Thoracic aorta (tissue), 2 donors: ENCODE measurements at places on chromosomes 5 and 9. TPM values are rescaled to one million over a fixed set of nuclear protein-coding genes. Genes with fewer than 3 reads are reported as not detected.

Gene PROB1
- 1.9 TPM for total RNA-seq

GRCh38 chr9:106755736-106756135 is 107.2 kb upstream of the ZNF462 start:
- no peaks in the 10 kb centered on the region for H3K4me1 ChIP-seq
- H3K27ac ChIP-seq: no peak overlapping the region
- no peak for DNase-seq
- H3K36me3 ChIP-seq: no peaks in the 10 kb centered on the region
- no peak overlapping the region for H3K4me3 ChIP-seq

DNA sequence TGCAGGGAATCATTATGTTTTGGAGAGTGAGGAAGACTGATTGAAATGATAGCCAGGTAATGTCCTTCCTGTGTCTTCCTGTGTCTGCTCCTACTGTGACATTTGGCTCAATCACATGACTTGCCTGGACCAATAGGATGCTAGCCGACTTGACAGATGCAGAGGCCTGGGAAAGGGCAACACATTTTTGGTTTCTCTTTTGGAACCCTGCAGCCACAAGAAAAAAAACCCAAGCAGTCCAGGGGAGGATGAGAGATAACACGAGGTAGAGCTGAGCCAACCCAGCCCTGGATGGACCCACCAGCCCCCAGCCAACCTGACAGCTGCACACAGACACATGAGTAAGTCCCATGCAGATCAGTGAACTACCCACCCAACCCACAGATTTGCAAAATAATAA is 256.1 kb upstream of the SMARCA2 start:
- H3K27me3 ChIP-seq: no peaks in the 10 kb centered on the region
- H3K27ac ChIP-seq: no peak overlapping the region
- no peaks in the 10 kb centered on the region for H3K36me3 ChIP-seq
- H3K4me1 ChIP-seq: no peaks in the 10 kb centered on the region

DNA sequence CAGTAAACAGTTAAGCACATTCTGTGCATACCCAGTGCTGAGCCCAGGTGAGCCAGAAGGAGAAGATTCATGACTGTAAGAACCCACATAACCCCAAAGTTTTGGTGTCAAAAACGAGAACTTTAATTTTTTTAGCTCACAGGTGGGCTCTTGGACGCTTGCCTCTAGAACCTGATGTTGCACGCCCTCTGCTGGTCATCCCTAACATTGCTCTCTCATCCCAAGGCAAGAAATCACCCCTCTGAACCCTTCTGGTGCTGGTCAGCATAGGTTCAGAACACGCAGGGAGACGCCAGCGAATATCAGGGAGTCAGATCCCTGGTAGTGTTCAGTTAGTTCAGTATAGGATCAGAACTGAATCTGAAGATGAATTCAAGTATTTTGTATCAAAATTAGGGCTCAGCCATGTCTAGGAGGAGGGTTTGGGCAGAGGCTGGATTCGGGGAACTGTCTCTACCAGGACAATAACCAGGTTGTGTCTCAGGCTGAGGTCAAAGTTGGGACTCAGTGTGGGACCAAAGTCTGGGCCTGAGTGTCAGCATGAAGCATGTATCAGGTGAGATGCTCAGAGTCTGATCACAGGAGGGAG is 4.1 kb upstream of the DNAJB5 start:
- H3K27ac ChIP-seq: no peak overlapping the region
- DNase-seq: no peak
- H3K4me3 ChIP-seq: no peak overlapping the region
- no peaks in the 10 kb centered on the region for H3K36me3 ChIP-seq

DNA sequence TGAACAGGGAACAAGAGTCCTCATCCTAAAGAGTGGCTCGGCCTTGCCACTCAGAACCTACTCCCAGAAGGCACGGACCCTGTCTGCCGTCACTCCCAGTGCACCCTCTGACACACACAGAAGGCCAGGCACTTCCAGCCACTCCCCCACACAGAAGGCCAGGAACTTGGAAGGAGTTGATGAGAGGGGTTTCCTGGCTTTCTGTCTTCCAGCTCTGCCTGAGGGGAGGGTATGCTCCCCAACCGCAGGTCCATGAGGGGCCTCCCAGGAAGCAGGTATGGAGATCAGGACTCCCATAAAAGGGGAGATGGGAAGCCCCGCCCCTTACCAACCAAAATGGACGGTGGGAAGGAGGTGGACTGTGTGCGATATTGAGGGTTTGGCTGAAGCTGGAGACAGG is 247.6 kb upstream of the IRX4 start:
- no peak overlapping the region for H3K4me3 ChIP-seq
- no peaks in the 10 kb centered on the region for H3K4me1 ChIP-seq
- no peaks in the 10 kb centered on the region for H3K36me3 ChIP-seq
- no peak overlapping the region for H3K27ac ChIP-seq

- H3K27ac ChIP-seq: peak overlapping the region; percentile 94
- no peaks in the 10 kb centered on the region for H3K27me3 ChIP-seq
- no peak overlapping the region for H3K4me3 ChIP-seq
- H3K4me1 ChIP-seq: peaks cover 56% of the 10 kb centered on the region
- DNase-seq: no peak
Measured at GRCh38 chr9:121757281-121757585, 105.8 kb downstream of the DAB2IP start.
